Astrocyte (in vitro differentiated cells and primary cell): ENCODE measurements at places on chromosomes 6 and 20. TPM values are rescaled to one million over a fixed set of nuclear protein-coding genes. Genes with fewer than 3 reads are reported as not detected.

Gene EDN1
- total RNA-seq = 54.8 and 64.4 TPM in 2 replicates

GRCh38 chr6:35146453-35146852, 5.3 kb upstream of the TCP11 start:
- DNase-seq = no peak

Gene LTA
- not detected in 2 replicates for total RNA-seq

DNA sequence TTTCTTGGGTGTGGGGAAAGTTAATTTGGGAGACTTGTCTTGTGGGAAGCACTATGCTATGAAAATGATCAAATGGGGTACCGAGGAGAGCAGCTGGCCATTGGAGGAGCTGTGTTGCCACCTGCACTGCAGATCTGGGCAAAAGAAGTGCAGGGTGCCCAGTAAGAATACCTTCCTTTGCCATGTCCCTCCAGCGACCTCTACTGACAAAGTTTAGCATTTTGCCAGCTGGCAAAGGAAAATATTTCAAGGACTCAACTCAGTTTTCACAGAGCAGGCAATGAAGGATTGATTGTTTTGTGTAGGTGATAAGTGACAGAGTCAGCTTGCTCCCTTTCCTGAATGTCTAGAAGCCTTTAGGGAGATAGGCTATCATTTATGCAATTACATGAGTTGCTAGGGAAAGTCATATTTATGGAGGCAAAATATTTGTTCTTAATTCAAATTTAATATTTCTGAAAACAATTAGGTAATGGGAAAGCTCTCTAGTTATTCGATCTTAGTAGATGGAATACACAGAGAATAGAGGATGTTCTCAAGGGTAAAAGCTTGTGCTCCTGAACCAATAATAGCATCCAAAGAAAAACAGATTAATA, 118.4 kb downstream of the FARS2 start:
- DNase-seq = no peak

DNA sequence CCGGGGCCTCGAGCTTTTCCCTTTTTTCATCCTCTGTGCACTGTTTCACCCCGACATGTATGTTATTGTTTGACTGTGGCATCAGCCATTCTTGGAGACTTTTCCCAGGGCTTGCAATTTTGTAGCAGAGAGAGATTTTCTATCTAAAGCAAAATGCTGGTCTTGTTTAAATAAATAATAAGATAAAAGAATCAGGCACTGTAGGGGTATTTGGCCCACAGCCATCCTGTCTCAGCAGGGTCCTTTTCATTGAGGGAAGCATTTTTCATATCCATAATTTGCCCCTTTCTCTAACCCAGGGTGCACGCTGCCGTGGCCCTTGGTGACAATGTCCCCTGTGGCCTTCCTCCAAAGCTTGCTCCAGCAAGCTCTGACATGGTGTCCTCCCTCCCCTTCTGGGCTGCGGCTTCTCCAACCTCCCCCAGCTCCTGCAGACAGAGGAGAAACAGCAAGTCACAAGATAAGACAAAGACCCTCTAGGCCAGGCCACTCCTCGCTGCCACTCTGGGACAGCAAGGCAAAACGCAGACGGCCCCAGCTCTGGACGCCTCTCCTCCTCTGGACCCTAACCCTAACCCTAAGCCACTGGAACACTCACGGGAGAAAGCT, 117.6 kb downstream of the MYLK4 start:
- no peak for DNase-seq

Gene SHLD1
- 2.9 and 3.5 TPM in 2 replicates for total RNA-seq
